ENCODE measurements at places on chromosomes 1 and 21.
A peak's percentile ranks its signal among the peaks of the same experiment; 100 is the strongest.

- DNase-seq: no peak
Observed at GRCh38 chr1:93275634-93276295, 69.9 kb upstream of the DR1 start.

DNA sequence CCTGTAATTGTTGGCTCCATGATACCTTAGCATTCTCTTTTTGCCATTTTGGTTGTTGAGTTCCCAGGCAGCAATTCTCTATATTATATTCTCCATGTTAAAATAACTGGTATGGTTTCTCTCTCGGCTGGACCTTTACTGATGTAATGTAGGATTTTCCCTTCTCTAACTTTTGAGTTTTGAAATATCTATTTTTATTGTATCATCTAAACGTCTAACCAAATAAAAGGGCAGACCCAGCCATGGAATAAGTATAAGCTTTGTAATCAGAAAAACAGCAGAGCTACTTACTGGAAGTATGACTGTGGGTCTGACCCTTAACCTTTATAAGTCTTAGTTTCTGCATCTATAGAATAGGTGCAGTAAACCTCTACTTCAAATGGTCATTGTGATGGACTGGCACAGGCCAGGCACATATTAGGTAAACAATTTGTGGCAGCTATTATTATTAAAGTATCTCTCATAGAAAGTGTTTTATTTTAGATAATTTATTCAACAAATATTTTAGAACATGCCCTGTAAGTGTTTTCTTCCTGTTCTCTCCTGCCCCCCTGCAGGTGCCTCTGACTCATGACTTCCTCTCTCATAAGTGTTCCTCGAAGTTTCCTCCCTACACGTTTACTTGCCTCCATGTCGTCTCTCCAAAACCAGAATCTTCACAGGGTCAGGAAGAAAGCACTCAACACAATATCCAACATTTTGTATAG lies 224.9 kb upstream of the FGGY start:
- no peak for DNase-seq

DNA sequence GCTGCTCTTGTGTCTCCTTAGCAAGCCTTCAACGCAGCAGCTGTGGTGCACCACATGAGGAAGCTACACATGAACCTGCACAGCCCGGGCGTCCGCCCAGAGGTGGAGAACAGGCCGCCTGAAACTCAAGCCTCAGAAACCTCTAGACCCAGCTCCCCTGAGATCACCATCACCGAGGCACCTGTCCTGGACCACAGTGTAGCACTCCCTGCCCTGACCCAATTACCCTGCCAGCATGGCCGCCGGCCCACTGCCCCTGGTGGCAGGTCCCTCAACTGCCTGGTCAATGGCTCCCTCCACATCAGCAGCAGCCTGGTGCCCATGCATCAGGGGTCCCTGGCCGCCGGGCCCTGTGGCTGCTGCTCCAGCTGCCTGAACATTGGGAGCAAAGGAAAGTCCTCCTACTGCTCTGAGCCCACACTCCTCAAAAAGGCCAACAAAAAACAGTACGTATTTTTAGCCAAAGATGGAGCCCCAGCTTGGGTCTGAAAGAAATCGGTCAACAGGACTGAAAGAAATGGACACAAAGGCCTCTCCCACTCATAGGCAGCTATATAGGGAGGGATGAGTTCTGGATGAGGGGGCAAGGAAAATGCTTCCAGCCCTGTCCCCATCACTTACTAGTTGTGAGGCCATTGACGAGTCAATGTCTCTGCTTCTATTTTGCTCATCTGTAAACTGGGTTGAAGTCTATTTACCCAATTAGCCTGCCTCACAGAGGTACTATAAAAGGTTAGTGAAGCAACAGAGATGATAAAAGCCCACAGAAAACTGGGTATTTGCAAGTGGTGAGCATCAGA lies 28.5 kb downstream of the CAMK1G start:
- no peak for DNase-seq

- peak; percentile 65 for DNase-seq
Observed at GRCh38 chr21:18041012-18041411, 203.6 kb upstream of the CHODL start.

DNA sequence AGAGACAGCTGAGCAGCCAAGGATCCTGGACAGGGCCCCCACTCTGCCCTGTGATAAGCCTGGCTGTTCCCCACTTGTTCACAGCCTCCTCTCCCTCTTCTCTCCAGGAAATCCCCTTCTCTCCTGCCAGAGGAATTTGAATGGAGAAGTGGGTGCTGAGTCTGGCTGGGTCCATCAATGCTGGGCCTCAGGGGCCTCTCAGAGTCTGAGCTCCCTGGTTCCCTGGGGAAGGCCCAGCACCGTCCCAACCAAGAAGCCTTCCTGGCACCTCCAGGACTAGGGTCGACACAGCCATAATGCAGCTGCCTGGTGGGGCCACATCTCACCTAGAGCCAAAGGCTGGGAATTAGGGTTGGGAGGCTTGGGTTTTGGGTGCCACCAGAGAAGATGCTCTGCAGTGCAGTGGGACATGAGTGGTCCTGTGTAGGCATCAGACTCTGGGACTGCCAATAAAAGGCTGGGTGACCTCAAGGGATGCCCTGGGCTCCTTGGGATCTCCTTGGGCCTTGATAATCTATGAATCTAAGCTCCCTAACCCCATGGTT lies 2.5 kb downstream of the MYBPH start:
- DNase-seq: no peak

DNA sequence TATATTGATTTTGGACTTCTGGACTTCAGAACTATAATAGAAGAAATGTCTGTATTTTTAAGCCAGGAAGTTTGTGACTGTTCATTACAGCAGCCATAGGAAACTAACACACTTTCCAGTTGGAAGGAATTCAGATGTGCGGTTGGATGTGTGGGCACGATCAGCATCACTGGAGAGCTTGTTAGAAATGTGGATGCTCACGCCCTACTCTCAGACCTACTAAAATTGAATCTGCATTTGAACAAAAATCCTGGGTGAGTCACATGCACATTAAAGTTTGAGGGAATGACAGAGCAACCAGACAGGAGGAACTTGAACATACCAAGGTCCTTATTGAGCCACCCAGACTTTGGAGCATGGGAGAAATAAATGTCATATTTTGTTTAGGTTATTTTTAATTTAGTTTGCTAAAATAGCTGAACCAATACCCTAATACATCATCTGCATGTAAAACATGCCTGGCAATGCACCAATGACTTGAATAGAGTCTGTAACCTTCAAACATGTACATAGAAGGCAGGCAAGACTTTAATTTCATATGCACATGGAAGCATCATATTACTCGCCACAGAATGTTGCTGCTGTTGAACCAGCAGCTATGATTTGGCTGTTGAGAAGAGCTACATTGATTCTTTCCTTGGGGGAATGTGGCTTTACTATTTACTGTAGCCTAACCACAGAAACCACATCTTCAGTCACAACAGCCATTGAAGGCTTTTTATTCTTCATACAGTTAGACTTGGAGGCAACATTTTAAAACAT lies 346.2 kb downstream of the BARHL2 start:
- no peak for DNase-seq

All from RKO (cell line).